ENCODE measurements at places on chromosomes 4 and X.

- no peak for DNase-seq
Measured at GRCh38 chrX:24999511-24999910, 16.3 kb downstream of the ARX start.

DNA sequence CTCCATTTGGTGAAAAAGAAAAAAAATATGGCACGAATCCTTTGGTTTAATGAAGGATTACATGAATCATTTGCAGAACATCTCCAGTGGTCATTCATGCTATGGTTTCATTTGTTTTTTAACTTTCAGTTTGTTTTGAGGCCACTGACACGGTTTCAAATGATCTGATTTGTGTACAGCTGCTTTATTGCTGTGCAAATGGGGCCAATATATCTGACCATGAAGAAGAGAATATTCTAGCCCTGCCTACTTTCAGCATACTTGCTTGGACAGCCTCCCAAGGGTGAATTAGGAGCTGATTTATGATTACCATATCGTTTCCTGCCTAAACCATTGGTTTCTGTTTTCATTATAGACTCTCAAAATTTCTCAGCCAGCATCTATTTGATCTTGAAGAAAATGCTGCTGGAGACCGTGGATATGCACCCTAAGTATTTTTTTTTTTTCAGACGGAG lies 30.7 kb downstream of the SPARCL1 start:
- DNase-seq = no peak

DNA sequence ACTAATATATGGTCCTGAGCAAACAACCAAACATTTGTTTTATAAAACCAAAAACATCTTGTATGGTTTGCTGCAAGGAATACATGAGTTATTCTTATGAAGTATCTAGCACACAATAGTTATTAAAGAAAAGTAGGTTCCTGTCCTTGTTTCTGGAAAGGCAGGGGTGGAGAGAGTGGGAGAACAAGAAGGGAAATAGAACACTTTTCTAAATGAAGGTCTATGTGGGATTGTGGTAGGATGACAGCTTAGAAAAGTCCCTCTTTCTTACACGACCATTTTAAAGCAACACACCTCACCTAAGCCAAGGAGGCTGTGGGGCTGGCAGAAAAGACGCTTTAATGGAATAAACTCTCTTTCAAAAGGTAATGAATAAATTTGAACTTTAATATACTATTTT lies 164.6 kb downstream of the ARAP2 start:
- DNase-seq = no peak

- no peak for DNase-seq
Measured at GRCh38 chr4:141921293-141921692, 284.9 kb downstream of the IL15 start.

DNA sequence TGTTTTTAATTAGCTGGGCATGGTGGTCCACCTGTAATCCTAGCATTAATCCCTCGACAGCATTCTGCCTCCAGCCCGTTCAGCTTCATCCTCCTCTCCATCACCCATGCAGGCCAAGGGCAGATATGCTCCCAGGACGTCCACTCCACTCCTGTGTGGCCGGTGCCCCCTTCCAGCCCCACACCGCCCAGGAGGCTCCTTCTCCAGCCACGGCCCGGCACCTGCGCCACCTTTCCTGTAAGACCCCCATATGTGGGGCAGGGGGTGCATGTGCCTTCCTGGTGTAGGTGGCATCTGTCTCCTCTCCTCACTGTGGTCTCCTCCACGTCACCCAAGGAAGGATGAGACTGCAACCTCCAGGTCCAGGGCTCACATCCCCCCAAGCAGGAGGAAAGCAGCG lies 57.0 kb upstream of the MXD4 start:
- no peak for DNase-seq

DNA sequence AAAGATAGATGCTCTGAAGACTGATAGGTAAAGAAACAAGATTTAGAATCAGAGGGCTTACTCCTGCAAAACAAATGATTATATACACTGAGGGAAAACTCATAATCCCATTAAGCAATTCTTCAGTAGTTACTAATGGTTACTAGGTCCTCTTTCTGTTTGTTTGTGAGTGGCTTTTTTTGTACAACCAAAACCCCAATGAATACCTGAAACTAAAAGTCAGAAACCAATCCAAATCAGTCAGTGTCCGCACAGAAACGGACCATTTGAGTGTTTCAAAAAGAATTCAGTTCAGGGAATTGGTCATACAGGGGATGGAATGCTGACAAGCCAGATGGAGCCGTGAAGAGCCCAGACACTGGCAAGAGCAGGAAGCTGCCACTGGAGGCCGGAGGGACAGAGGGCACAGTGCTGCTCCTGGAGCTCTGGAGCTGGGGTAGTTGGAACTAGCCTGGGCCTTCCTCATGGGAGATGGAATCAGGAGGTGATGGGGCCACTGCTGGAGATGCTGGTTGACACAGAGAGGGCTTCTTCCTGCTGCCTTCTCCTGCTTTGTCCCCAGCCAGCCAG lies 31.9 kb downstream of the SETD7 start:
- DNase-seq = no peak

GRCh38 chr4:113049421-113050370 lies at the start of gene ANK2:
ANK2 (plus strand) TSS chr4:113049653; CDS start chr4:113049729, 76 bp downstream.
- DNase-seq = no peak

GRCh38 chr4:114577386-114577785 lies 21.2 kb upstream of the UGT8 start:
- DNase-seq = no peak

DNA sequence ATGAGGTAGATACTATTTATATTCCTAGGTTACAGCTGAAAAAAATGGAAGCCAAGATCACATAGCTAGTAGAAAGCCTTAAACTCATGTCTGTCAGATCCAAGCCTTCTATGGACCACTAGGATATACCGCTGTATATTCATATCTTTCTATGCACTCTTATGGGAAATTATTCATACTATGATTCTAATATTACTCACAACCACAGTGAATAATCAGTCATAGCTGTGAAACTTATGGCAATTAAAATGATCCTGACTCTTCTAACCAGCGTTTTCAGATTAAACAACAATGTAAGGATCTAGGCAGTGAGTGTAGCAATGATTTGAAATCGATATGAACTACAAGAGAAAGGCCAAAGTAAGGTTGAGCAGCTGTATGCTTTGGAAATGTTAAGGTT lies 111.0 kb downstream of the RASGEF1B start:
- DNase-seq = no peak

- no peak for DNase-seq
Measured at GRCh38 chr4:65893957-65894755, 223.9 kb upstream of the EPHA5 start.

DNA sequence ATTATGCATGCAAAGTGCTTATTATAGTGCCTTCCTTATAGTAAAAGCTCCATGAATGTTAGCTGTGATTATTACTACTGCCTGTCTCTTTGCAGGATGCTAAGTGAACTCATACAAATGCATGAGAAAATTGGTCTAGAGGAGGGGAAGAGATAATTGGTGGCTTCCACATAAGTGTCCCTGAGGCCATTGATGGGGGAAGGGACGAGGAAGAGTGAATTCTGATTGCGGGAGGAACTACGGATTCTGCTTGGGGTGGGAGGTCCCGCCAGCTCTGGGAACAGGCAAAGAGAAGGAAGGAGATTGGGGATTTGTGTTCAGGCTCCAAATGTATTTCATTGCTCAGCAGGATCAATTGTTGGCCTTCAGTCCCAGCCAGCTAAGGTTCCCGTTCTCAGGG lies 11.6 kb upstream of the ARHGAP36 start:
- DNase-seq = no peak

GRCh38 chrX:39212456-39212855 lies 411.2 kb downstream of the MID1IP1 start:
- DNase-seq = no peak

DNA sequence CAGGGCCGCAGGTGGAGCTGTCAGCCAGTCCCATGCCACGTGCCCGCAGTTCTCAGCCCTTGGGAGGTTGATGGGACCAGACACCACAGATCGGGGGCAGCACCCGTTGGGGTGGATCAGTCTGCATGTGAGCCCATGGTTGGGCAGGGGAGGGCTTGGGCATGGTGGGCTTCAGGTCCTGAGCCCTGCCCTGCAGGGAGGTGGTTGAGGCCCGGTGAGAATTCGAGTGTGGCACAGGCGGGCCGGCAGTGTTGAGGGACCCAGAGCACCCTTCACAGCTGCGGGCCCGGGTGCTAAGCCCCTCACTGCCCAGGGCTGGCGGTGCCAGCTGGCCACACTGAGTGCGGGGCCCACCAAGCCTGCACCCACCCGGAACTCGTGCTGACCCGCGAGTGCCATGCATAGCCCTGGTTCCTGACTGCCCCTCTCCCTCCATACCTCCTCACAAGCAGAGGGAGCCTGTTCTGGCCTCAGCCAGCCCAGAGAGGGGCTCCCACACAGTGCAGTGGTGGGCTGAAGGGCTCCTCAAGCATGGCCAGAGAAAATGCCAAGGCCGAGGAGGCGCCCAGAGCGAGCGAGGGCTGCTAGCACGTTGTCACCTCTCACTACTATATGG lies 696.1 kb downstream of the TGIF2LX start:
- DNase-seq = peak; percentile 60

GRCh38 chrX:140822861-140823260 lies 113.3 kb downstream of the LINC00632 start:
- no peak for DNase-seq

- no peak for DNase-seq
Measured at GRCh38 chr4:188663369-188663768, 524.1 kb downstream of the TRIML1 start.

DNA sequence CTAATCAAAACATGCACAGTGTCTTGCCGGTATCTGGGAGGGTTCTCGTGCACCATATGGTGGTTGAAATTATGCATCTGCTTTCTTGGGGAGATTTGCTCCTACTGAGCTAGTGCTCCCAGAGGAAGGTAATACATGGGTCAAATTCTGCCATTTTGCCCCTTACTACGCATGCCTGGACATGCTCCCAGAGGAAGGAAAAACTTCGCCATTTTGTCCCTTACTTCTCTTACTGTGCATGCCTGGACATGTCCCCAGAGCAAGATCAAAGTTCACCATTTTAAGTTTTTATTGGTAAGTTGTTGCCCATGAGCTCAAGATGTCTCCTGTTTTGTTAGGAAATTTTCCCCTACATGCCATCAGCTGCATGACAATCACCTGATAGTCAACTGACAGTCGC lies 252.1 kb upstream of the KLHL4 start:
- DNase-seq = no peak

DNA sequence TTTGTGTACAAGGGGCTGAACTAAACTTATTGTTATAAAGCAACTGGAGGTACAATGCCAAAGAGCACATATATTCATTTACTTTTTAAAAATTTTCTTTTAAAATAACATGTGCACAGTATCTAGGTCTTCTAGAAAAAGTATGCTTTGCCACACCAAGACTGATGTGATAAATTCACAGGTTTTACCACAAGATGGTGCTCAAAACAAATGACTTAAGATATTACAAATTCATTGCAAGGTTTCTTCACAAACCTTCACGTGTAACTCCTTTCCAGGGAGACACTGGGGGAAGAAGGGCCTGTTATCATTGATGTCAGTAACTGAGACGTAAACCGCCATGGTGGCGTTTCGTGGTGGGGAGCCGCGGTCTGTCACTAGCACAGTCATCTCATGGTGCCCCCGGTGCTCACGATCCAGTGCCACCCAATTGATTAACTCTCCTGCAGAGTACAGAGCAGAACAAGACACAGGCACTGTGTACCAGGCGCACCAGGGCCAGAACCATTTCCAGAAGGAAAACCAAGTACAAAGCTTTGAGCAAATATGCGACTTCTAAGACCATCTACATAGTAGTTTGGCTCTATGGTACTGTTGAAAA lies 162.2 kb downstream of the DCHS2 start:
- DNase-seq = no peak

GRCh38 chrX:24395775-24396174 lies 35.3 kb downstream of the SUPT20HL1 start:
- DNase-seq = no peak

- DNase-seq = no peak
Measured at GRCh38 chrX:39476604-39477021, 621.1 kb downstream of the BCOR start.

DNA sequence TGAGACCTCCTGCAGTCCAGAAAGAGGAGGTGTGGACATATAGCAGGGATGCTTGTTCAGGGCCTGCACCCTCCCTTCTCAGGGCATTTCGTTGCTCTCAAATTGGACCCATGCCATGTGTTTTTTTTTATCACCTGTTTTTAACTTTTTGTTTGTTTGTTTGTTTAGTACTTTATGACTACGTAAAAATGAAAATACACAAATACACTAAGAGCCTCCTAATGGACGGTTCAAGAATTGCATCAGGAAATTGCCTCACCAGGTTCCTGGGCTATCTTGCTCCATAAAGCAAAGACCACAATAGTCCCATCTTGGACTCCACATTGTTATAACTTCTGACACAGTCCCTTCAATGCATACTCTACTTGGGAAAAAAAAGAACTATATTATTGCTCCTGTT lies 1685.9 kb upstream of the TENM3 start:
- no peak for DNase-seq

DNA sequence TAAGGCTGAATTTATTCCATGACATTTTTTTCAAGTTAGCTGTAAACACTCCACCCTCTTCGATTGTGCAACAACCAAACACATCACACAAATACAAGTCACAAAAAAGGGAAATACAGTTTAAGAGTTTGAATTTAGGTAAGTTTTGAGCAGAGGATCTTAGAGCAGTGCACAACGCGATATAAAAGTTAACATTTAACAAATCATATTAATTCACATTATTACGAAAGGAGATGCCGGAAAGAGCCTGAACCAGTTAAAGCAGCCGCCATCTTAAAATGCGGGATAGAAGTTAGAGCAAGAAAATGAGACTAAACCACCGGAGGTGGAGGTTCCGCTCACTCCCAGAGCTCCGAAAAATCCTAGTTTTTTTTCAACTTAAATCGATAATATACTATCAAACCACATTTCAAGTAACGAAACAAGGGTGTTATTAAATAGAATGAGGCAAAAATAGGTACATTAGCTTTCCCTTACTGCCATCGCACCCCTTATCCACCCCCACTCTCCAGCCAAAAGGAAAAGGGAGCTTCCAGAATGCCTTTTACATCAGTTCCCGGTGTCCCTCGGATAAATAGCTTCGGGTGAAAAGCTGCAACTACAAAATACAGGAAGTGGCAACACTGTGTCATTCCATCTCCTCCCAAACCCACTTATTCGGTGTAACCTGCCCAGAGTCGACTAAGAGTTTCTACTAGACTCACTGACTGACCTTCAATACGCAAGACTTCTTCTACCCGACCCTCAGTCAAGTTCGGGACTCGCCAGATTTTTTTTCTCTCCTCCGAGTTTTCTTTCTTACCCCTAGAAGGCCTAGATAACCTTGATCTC lies 1.9 kb downstream of the UBE2D3 start:
- peak; percentile 66 for DNase-seq

DNA sequence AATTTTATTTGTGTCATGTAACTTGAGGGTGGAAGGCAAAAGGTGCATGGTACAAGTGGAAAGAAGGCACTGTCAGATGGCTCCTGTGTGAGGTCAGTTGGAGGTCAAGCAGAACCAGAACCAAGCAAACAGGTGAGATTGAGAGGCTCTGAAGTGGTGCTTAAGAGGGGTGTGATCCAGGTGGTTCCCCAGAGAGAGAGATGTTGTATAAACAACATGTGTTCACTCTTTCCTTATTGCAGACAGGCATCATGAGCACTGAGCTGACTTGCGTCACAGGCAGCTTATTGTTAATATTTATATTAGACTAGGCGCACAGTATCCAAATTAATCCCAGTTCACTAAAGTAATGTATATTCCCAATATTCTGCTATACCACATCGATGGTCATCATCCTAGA lies 56.8 kb downstream of the CXCL13 start:
- no peak for DNase-seq
